Chondrocyte (in vitro differentiated cells): ENCODE measurements at places on chromosomes 4 and X. TPM values are rescaled to one million over a fixed set of nuclear protein-coding genes. Genes with fewer than 3 reads are reported as not detected.
A peak's percentile ranks its signal among the peaks of the same experiment; 100 is the strongest.

DNA sequence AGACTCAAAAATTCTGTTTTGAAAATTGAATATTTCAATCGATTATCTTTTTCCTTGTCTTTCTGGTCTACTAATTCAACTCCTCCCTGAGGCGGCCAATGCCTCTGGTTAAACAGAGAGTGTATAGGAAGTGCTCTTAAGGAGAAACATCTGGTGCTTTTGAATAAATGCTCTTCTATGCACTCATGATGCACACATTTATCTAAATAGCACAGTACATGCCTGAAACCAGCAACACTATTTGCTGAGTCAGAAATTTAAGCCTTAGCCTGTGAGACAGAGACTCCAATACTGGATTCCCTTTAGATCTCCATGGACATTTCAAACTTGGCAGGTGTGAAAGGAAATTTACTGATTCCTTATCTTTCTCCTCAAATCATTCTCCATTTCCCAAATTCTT lies 118.6 kb downstream of the SLIT2 start:
- H3K4me1 ChIP-seq, result peaks cover 38% of the 10 kb centered on the region
- H3K4me3 ChIP-seq, result no peak overlapping the region
- no peak overlapping the region for H3K27ac ChIP-seq
- H3K27me3 ChIP-seq, result no peaks in the 10 kb centered on the region

DNA sequence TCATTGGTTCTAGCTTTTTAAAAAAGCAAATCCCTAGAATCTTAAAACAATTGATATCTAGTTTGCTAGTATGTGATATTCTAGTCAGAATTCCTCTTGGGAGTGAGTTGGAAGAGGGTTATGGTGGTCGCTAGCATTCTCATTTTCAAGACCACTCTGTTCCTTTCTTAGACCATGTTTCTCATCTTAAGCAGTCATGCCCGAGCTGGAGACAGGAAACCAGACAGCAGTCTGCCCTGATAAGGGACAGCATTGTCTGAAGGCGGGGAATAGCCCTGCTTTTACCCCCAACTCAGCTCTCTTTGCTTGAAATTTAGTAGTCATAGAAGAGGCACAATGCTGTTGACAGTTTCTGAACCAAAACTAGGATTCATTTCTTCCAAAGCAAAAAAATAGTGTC lies 5.2 kb downstream of the KLF3 start:
- no peak for DNase-seq
- no peaks in the 10 kb centered on the region for H3K36me3 ChIP-seq
- peak overlapping the region; percentile 50 for H3K27ac ChIP-seq
- no peak overlapping the region for H3K4me3 ChIP-seq

DNA sequence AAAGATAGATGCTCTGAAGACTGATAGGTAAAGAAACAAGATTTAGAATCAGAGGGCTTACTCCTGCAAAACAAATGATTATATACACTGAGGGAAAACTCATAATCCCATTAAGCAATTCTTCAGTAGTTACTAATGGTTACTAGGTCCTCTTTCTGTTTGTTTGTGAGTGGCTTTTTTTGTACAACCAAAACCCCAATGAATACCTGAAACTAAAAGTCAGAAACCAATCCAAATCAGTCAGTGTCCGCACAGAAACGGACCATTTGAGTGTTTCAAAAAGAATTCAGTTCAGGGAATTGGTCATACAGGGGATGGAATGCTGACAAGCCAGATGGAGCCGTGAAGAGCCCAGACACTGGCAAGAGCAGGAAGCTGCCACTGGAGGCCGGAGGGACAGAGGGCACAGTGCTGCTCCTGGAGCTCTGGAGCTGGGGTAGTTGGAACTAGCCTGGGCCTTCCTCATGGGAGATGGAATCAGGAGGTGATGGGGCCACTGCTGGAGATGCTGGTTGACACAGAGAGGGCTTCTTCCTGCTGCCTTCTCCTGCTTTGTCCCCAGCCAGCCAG lies 31.9 kb downstream of the SETD7 start:
- H3K4me1 ChIP-seq, result peaks cover 5% of the 10 kb centered on the region
- H3K27me3 ChIP-seq, result no peaks in the 10 kb centered on the region
- no peak overlapping the region for H3K4me3 ChIP-seq
- peaks cover 25% of the 10 kb centered on the region for H3K36me3 ChIP-seq
- H3K27ac ChIP-seq, result peak overlapping the region; percentile 6

Gene MAGEA1
- total RNA-seq, result not detected in 3 replicates

Gene IQSEC2
- total RNA-seq, result 8.0 to 11.6 TPM (median 8.2 TPM) in 3 replicates

DNA sequence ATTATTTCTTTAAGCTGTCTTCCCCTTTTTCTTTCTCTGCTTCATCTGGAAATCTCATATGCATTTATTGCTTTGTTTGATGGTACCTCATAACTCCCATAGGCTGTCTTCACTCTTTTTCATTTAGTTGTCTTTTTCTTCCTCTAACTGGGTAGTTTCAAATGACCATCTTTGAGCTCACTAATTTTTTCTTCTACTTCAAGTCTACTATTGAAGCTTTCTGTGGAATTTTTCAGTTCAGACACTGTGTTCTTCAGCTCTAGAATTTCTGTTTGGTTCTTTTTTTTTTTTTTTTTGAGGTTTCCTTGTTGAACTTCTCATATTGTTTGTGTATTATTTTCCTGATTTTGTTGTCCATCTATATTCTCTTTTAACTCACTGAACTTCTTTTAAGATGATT lies 23.0 kb downstream of the CASK start:
- no peak for DNase-seq
- no peak overlapping the region for H3K4me3 ChIP-seq
- no peaks in the 10 kb centered on the region for H3K27me3 ChIP-seq
- peaks cover 9% of the 10 kb centered on the region for H3K4me1 ChIP-seq
- H3K27ac ChIP-seq, result no peak overlapping the region

- no peaks in the 10 kb centered on the region for H3K4me1 ChIP-seq
- H3K27ac ChIP-seq, result no peak overlapping the region
- no peaks in the 10 kb centered on the region for H3K27me3 ChIP-seq
- no peak overlapping the region for H3K4me3 ChIP-seq
- DNase-seq, result no peak
These were observed 20.6 kb downstream of the PHKA1 start for GRCh38 chrX:72693477-72693876.

Gene CLDN22
- not detected in 3 replicates for total RNA-seq

DNA sequence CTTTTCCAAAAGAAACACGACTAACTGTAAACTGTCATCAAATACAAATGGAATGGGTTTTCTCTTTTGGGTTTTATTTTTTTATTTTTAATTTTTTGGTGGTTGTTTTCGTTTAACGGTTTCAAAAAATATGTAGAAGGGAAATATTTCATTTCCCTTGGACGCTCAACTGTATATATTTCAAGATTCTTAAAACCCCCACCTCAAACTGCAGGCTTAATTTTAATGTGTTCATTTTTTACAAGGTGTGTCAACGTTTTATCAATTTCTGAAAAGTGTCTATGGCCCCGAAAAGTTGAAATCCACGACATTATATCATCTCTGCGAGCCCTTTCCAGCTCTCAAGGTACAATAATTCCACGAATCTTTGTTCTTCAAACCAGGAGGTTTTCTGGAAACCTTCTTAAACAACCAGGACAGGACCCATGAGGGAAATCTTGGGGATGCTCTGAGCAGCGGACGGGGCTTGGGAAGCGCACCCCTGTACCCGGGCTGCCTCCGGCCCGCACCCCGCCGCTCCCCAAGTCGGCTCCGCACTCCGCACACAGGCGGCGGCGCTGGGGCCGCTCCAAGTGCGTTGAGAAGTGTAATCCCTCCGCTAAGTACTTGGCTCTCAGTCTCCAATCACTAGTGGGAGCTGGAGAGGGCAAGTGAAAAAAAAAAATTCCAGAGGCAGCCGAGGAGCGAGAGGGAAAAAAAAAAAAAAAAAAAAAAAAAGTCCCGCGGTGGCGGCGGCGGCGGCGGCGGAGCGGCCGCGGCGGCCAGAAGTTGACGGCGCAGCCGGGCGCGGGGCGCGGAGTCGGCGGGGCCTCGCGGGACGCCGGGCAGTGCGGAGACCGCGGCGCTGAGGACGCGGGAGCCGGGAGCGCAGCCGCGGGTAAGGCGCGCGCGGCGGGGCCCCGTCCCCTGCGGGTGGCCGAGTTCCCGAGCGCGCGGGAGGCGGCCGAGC lies at the start of gene BMPR1B:
Gene BMPR1B, plus strand, starts transcription at position 764 of the 949 bp plus-strand sequence. CDS start 346,470 bp downstream, outside the sequence.
- no peaks in the 10 kb centered on the region for H3K27me3 ChIP-seq
- peak within 1 kb of the TSS; percentile 85 for H3K27ac ChIP-seq
- H3K4me1 ChIP-seq, result peaks cover 27% of the 10 kb centered on the region
- H3K36me3 ChIP-seq, result no peaks in the 10 kb centered on the region
- DNase-seq, result no peak

Gene FAM47A
- total RNA-seq, result not detected in 3 replicates

- DNase-seq, result no peak
- peaks cover 4% of the 10 kb centered on the region for H3K4me1 ChIP-seq
- no peaks in the 10 kb centered on the region for H3K36me3 ChIP-seq
These were observed 194.4 kb downstream of the SLIT2 start for GRCh38 chr4:20445933-20446723.

DNA sequence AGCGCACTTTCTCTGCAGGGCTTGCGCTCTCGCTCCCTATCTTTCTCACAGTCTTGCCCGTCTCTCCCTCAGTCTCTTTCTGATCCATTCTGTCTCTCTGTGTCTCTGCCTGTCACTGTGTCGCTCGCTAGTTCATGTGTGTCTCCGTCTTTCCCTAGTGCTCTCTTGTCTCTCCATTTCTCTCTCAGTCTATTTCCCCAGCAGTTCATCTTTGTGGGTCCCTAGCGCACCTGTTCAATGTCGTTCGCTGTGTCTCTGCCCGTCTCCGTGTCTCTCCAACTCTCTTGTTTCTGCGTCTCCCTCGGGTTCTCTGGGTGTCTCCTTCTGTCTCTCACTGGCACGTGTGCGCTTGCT lies 1.5 kb downstream of the GPR101 start:
- H3K27ac ChIP-seq, result no peak overlapping the region
- peaks cover 38% of the 10 kb centered on the region for H3K27me3 ChIP-seq

DNA sequence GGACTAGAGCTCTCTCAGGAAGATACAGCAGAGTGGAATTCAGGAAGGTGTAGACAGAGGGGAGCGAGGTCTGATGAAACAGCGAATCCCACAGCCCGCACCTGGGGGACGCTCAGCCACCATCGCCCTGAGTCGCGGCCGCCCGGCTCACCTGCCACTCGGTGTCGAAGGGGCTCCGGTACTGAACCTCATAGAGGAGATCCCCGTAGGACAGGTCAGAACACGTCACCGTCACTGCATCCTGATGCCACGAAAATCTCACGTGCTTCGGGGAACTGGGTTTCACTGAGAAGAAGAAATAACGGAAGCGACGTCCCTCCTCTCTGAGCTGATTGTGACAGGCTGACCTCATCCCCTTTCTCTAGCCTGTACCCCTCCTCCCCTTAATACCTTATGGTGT lies 10.2 kb downstream of the CRLF2 start:
- DNase-seq, result peak; percentile 63
- H3K27me3 ChIP-seq, result no peaks in the 10 kb centered on the region
- H3K27ac ChIP-seq, result no peak overlapping the region
- H3K4me3 ChIP-seq, result no peak overlapping the region
- H3K4me1 ChIP-seq, result peaks cover 7% of the 10 kb centered on the region

- no peaks in the 10 kb centered on the region for H3K27me3 ChIP-seq
- no peak overlapping the region for H3K4me3 ChIP-seq
- peak overlapping the region; percentile 58 for H3K27ac ChIP-seq
- peaks cover 17% of the 10 kb centered on the region for H3K36me3 ChIP-seq
- DNase-seq, result no peak
These were observed 164.7 kb downstream of the DCLK2 start for GRCh38 chr4:150242820-150243458.

DNA sequence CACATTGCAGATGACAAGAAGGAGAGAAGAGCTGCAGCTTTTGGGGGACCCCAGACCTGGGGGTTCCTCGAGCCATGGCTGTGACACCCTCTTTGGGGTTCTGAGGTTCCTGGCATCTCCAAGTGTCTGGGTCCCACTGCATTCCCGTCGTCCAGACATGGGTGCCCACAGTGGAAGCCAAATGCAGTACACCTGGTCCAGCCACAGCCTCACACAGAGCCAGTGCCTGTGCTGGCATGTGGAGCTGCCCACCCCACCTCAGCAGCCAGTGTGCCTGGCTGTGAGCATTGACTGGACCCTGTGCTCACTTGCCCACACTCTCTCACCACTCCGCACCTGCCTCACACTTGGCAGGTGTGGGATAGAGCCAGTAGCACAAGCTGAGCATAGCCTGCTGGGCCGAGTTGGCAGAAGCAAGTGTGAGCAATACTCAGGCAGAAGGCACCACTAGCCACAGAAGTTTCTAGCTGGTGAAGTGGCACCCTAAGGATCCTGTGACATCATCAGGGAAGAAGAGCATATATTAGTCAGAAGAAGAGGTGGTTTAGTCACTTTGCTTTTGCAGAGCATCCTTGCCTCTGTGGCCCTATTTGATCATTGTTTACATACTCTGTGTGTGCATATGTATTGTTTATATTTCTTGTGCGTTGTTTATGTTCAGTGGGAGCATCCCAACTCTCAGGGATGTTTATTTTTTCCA lies 65.0 kb upstream of the MAGEB2 start:
- no peak overlapping the region for H3K27ac ChIP-seq
- no peaks in the 10 kb centered on the region for H3K27me3 ChIP-seq
- DNase-seq, result no peak
- peaks cover 7% of the 10 kb centered on the region for H3K4me1 ChIP-seq

- no peak overlapping the region for H3K27ac ChIP-seq
- no peak overlapping the region for H3K4me3 ChIP-seq
- DNase-seq, result no peak
- H3K36me3 ChIP-seq, result peaks cover 2% of the 10 kb centered on the region
- no peaks in the 10 kb centered on the region for H3K27me3 ChIP-seq
These were observed 11.2 kb downstream of the KLHL8 start for GRCh38 chr4:87209182-87209581.

- no peak overlapping the region for H3K4me3 ChIP-seq
- H3K27me3 ChIP-seq, result no peaks in the 10 kb centered on the region
- peaks cover 23% of the 10 kb centered on the region for H3K4me1 ChIP-seq
- H3K36me3 ChIP-seq, result peaks cover 5% of the 10 kb centered on the region
These were observed 13.2 kb downstream of the GPC4 start for GRCh38 chrX:133402042-133402453.

DNA sequence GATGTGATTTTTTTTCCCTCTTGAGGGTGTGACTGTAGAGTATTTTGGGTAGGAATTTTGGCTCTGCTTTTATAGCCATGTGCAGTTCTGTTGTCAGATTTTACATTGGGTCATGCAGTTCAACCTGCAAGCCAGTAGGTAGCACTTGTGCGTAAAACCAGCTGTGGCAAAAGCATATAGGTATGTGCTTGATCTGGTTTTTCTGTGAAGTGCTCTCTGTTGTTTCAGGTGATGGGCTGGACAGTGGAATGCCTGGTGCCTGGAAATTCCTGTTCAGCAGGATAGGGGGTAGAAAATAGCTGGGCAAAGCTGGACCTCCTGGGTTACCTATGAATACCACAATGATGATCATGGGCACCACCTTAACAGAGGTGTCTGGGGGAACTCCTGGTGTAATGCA lies 584.2 kb upstream of the PCDH10 start:
- peaks cover 1% of the 10 kb centered on the region for H3K27me3 ChIP-seq
- H3K4me3 ChIP-seq, result no peak overlapping the region
- H3K4me1 ChIP-seq, result no peaks in the 10 kb centered on the region
- H3K27ac ChIP-seq, result no peak overlapping the region
- no peaks in the 10 kb centered on the region for H3K36me3 ChIP-seq

DNA sequence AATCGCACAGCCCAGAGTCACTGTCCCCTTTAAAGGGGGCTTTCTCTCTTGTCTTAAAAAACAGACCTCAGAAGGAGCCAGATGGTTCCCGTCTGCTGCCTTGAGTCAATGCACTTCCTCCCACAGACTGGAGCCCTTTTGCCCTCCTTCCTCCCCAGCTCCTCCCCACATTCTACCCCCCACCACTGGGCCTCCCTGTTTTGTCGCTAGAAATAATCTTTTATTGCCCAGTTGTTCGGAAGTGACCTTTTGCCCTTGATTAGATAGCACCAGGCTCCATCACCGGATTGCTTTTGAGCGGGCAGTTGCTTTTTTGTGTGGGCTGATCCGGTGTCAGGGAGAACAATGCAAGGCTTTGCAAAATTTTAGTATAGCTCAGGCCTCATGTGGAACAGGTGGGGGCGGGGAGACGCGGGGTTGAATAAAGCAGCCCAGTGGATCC lies 47.7 kb downstream of the SPRY1 start:
- peaks cover 16% of the 10 kb centered on the region for H3K4me1 ChIP-seq
- no peak overlapping the region for H3K27ac ChIP-seq
- H3K4me3 ChIP-seq, result no peak overlapping the region

Gene NDST3
- total RNA-seq, result 1.2 to 1.7 TPM (median 1.3 TPM) in 3 replicates
